ENCODE measurements at places on chromosomes 2 and 18.

DNA sequence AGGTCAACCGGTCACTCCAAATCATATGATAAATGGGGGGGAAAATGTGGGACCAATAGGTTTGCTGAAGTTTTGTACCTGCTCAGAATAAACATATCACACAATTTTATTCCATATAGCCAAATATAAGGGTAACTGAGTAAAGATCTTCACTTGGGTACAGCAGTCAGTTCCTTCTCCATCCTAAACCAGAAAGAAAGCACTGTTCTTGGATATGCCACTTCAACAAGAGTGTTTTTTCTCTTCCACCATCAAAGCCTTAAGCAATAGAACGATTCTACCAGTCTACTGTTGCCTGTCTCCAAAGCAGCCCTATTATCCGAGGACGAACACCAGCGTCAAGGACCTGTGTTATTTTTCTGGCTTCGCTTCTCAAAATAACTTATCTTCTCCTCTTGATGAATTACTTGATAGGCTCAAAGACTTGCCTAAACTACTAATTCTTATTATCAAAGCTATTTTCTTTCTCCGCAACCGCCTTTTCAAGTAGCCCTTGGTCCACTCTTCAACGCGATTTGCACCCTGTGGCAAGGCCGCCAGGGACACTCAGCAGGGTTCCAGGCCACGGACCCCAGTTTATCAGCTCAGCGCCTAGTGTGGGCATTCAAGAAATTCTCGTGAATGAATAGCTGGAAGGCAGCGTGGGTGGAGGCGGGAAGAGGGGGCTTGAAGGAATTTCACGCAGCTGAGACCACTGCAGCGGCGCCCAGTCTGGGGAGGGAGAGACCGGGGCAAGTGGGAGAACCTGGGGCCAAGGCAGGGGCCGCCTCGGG, 646 bp downstream of the ALS2 start:
- DNase-seq, result no peak

- DNase-seq, result no peak
Observed at GRCh38 chr2:132979339-132980093, 309.5 kb upstream of the LYPD1 start.

DNA sequence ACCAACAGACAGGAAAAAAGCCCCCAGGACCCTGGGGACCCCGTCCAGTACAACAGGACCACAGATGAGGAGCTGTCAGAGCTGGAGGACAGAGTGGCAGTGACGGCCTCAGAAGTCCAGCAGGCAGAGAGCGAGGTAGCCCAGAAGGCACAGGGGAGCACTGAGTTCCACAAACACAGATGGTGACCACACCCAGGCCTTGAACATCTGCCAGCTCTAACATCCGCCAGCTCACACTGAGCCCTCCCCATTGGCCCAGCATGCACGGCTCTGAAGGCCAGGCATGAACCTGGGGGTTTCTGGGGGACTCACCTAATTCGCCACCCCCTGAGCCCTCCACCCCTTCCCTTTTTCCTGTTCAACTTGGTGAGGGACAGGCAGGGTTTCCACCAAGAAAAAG, 25.6 kb upstream of the PRLH start:
- DNase-seq, result no peak

DNA sequence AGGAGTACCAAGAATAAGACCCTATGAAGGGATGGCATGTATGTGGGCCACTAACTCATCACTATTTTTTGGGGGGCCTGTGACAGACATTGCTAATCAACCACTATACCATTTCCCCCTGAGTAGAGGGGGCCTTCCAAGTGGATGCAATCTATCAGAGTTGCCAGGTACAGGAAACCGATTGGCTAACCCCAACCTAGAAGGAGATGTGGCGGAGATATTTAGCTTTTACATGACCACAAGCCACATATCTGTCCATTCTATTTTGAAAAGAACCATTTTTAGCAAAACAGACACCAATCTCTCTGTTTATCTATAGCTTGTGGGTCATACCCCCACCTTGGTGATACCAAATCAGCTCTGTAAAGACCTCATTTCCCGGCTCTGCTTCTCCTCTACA, 51.0 kb downstream of the PAX8 start:
- DNase-seq, result no peak

GRCh38 chr2:105406221-105406620, 7.4 kb upstream of the FHL2 start:
- DNase-seq, result no peak

GRCh38 chr2:174606336-174606735, 8.7 kb upstream of the WIPF1 start:
- peak; percentile 73 for DNase-seq

GRCh38 chr2:26033270-26033817, 540 bp upstream of the RAB10 start:
- no peak for DNase-seq
